Activated T-helper 1 cell treated with Interleukin-2 at 50 U/mL for 16 hours (primary cell): ENCODE measurements at places on chromosomes 1 and 21.

DNA sequence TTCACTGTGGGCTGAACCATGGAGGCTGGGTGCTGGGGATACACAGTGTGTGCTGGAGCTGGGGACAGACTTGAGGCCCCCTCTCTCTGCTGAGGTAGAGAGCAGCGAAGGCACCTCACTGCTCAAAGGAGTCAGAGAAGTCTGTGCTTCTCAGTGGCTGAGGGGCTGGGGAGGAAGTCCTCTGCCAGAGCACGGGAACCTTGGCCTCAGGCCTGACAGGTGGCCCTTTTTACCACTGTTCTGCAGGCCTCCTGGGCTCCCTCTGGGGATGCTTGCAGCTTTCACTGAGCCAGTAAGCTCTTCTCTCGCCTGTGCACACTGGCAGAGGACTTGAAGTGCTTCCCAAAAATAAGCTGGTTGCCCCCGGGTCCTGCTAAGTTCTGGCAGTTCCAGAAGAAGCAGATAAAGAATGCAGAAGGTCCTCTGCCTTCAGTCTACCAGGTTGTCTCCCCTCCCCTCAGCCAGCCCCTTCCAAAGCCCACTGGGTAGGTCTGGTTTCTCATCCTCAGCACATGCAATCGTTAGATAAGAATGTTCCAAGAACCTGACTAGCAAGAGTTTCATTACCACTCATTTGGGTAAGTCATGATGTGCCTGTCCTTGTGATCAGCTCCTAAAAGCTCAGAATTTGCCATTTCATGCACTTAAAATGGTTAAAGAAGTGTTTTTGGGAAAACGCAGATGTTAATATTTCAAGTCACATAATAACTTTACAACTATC, 53.9 kb downstream of the TENT5C start:
- no peak for DNase-seq

DNA sequence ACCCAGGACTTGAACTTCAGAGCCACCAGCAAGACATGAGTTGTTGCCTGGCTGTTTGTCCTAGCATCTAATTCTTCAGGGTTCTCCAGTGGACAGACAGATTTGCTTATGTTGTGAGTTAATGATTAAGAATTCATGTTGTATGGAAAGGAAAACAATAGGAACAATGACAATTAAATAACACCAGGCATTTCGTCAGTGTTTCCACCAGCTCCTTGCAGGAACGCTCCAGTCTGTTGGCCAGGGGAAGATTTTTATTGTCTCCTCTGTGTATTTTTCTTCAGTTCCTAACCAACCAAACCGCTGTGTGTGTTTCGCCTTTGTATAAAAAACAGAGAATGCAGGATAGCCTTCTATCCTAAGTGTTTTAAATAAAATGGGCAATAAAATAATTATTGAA, 64.4 kb upstream of the PTGFR start:
- DNase-seq, result no peak

DNA sequence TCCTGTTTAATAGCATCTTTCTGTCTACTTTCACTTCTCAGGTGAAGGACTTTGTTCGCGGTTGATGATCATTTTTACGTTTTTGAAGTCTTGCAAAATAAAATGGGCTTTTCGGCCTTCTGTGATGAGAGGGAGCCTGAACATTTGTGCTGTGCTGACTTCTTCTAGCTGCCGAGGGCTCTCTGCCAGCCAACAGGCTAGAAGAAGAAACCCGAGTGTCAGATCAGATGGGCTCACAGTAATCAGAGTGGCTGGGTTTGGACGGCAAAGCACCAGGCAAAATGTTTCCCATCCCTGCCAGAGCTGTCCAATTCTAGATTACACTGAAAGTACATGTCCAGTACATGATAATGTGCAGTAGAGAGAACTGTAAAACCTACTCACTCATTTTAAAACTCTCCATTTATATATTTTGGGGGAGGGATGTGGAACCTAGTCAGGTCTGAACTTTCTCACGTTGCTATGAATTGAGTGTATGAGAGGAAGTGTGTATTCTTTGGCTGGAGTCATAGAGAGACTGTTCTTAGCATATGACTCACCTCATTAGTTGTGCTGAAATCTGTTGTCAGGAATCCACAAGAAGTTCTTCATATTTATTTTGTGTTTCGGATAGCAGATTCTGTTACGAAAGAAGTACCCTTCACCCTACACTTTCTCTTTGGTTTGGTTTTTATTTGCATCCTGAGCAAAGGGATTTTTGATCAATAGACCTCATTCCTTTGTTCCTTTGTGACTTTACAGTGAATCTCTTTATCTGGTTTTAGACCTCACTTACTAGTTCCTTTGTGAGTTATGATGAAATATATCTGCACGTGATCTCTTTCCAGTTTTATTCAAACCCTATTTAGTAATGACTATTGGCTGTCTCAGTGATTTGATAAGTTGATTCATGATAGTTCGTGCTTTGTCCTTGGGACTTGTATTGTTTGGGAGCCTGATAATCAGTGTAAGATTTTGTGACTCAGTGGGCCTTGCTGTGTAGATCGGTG, 4.8 kb downstream of the ATP1A1 start:
- DNase-seq, result no peak

- DNase-seq, result no peak
Observed at GRCh38 chr1:25544819-25545218, 1.4 kb downstream of the LDLRAP1 start.

DNA sequence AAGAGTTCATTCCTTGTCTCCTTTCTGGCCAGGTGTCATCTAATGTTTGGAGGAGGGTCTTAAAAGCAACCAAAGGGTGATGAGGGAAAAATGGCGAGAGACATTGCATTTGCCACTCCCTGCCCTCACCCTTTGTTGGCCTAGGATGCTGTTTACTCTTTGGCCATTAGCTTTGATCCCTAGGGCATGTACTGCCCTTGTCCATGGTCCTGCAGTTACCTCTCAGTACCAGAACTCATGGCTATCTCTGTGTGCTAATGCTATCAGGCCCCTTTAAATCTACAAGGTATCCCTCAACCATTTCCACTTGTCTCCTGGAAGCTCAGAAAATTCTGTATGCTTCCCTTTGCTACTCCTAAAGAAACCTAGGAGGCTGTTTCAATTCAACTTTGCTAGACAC, 424.8 kb upstream of the PLXNA2 start:
- DNase-seq, result no peak

DNA sequence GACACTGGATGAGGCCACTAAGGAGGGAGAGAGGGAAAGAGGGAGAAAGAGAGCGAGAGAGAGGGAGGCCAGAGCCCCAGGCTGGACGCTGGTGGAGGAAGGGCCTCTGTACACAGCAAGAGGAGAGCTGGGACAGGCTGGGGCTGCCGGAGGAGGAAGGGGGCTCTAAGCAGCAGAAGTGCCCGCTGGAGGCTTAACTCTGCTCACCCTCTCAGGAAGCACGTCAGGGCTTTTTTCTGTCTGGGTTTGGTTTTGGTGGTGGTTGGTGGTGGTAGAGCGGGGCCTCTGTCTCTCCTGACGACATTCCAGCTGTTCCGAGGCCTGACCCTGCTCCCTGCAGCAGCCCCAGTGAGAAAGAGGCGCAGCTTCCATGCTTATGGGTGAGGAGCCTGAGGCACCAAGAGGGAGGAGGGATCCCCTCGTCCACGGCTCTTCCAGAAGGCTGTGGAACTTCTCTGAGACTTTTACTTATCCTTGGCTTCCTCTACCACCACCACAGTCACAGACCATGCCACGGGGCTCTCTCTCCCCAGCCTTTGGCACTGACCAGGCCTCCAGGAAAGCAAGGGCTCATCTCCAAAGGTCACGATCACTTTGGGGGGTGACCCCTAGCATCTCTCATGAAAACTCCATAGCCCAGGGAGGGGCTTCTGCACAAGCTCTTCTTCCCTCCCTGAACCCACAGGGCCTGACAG, 136.4 kb upstream of the VAMP3 start:
- DNase-seq, result no peak

DNA sequence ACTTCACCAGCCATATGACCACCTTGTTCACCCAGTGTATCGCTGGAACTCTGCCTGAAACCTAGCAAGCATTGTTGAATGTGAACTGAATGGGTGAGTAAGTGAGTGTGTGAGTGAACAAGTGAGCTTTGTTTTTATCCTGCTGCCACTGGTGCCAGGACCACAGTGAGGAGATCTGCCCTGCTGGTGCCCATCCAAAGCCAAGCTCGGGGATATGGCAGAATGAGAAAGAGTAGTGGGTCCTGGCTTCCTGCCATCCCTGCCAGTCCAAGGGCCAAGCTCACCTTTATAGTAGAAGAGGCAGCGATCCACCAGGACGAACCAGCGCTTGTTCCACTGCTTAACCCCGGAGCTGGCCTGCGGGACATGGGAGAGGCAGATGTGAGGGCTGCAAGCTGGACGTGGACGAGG, 53.4 kb upstream of the GOLT1A start:
- DNase-seq, result no peak

DNA sequence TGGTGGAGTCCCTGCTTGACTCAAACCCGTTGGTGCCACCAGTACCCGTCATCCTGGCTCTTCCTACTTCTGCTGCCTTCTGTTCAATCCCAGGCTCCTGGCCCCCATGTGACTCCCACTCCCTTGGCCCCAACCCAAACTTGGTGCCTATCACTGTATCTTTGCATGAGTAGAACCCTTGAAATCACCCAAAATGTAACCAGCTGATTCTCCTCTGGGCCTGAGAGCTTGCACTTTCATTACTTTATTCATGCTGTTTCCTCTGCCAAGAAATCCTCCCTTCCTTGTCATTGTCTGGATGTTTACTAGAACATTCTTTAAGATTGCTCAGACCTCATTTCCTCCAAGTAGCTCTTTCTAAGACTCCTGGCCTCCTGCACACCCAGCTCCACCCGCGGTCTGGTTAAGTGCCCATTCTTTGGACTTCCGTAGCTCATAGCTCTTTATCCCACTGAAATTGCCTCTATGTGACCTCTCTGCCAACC, 15.7 kb downstream of the PTAFR start:
- no peak for DNase-seq

DNA sequence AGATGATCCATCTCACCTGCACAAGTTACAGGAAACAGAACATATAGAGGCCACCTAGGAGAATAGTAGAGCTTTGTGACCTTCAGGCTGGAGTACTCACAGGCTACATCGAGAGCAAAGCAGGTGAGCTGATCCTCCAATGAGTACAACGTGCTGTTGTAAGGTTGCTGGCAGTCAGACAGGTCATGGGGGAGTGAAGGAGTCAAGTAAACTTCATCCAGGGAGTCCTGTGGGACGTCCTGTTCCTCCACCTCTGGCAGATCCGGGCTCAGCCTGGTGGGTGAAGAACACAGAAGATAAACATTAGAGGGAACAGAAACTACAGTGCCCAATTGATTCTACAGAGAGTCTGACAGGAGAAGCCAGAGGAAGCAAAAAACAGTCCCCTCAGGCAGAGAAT, 62.5 kb downstream of the PRKAB2 start:
- no peak for DNase-seq

DNA sequence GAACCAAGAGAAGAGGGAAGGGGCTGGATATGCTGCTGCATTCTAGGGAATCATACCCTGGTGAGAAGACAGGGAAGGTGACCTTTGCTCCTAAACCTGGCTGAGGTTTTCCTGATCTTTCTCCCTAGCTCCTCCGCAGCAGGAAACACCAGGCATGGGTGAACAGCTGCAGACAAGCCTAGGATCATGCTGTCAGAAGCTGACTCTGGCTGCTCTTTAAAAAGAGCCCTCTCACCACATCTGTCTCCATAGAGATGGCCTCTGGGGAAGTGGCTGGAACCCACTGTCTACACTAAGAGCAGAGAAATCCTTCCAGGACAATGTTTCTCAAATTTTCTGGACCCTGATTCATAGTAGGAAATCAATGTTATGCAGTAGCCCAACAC, 57.6 kb downstream of the CD34 start:
- no peak for DNase-seq

DNA sequence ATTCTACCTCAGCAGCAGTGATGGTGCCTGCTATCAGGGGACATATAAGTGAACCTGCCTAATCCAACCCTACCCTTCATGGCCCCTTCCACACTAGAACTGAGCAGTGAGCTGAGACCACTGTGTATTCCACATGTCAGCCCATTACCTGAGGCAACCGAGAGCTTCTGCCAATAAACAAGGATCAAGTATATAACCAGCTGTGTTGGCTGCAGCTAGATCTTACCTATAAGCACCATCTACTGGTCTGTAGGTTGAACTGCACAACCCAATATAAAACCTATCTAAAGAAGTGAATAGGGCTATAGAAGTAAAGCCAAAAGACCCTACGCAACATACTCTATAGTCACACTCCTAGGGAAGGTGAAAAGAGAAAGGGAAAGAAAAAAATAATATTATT, 376.9 kb downstream of the HHIPL2 start:
- DNase-seq, result no peak

DNA sequence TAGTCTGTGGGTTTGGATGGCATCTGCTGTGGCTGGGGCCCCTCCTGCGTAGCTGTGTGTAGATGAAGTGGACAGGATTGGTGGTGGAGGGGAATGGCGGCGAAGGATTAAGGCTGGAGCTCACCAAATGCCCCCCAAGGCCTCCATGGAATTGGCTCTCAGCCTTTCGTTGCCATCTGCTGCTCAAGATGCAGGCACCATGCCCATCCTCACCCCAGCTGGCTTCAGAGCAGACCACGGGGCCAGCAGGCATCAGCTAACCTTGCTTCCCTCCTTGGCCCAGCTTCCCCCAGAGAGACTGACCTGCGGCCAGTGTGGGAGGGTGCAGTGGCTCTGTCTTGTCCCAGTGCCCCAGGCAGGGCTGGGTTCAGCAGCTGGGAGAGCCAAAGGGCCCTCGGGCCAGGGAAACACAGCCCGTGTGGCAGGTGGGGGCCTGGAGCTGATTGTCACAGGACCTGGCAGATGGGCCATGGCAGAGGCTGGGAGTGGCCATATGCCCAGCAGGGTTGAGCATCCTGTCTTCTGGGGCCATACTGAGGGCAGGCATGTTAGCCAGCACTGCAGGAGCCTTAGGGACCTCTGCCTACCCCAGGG, 66.8 kb upstream of the ACTL8 start:
- DNase-seq, result no peak

DNA sequence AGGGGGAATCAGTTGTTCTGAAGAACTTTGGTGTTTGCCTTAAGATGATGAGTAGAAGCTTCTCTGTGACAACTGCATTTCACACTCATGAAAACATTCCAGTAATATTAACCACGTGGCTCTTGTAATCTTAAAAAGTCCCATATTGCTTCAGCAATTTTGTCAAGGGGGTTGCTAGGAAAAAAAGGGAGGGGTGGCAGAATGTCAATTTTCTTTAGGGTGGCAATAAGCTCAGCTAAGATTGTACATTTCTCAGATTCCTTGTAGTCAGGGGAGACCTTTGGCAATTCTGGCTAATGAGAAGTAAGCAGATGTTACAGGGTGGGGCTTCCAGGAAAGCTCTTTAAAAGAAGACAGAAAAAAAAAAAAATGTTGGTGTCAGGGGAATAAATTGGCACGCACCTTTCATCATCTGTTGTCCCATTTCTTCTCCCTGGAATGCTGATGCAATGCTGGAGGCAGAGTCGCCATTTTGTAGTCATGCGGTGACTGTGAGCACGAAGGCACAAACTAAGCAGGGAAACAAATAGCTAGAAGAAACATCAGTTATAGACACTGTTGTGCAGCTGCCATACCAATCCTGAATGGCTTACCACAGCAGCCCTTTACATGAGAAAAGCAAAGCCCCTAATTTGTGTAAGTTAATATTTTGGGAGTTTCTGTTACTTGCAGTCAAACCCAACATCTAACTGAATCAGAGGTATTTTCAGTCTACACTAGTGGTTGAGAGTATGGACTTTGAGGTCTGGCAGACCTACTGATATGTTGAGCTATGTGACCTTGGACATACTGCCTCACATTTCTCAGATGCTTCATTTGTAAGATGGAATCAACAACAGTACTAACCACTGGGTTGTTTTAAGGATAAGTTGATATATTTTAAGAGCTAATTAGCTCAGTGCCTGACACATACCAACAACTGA, 56.1 kb upstream of the MRPS6 start:
- no peak for DNase-seq
